ENCODE measurements at places on chromosomes 5 and 9. TPM values are rescaled to one million over a fixed set of nuclear protein-coding genes. Genes with fewer than 3 reads are reported as not detected.

DNA sequence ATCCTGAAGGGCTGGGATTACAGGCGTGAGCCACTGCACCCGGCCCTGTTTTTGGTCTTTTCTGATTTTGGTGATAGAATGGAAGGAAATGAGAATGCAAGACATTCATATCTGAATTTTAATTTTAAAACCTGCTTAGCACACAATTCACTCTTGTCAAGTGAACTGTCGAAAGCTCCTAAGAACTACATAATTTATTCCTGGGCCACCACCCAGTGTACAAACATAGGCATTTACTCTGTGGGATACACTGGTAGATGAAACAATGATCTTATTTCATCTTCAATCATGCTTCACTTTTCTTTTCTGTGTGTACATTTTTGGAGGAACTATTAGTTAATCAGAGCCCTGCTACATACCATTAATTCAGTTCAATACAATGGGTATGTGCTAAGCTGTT, 227.3 kb downstream of the EBF1 start:
- DNase-seq = no peak

GRCh38 chr5:79111387-79111959, at the start of gene BHMT:
Gene BHMT (plus strand): TSS chr5:79111809. CDS start chr5:79111886, 77 bp downstream.
- DNase-seq = no peak

DNA sequence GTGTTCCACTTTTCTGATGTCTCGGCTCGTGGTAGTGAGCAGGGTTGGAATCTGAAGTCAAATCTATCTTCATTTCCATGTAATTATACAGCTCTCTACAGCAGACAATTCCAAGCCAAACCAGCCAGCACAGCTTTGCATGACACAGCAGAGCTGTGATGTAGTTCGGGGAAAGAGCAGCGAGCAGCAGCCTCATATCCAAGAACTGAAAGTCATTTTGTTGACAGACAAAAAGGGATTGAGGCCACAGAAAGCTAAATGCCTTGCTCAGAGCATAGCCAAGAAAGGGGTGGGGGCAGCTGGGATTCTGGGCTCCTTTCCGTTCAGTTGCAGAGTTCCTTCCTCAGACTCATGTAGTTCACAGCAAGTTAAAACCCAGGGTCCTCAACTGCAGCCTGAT, 32.1 kb downstream of the LCP2 start:
- DNase-seq = no peak

DNA sequence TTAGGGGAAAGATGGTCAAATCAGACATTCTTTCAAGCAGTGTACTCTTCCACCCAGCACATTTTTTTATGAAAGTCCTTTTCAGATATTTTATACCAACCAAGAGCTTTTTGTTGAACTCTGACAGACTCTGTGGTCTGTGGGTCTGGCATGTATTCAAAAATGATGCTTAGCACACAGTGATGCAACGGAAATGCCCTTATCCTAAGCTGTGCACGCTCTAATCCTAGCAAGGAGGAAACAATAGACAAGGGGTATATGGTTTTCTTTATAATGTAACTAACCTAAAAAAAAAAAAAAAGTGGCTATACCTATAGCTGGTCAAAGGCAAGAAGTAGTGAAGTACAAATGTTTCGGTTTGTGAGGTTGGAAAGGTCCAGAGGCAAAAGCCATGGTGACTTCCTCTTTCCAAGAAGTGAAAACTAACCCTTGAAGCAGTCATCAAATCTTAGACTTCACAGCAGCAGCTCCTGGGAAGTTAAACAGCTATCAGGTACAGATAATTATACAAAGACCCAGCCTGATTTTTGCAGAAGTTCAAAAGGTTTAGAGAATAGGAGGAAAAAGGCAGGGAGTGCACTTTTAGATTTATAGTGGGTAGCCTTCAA, 82.5 kb downstream of the SEMA6A start:
- DNase-seq = no peak

The MLANA gene
- total RNA-seq = not detected

- DNase-seq = no peak
These were observed 34.8 kb downstream of the ATP6V0E1 start for GRCh38 chr5:173018358-173018757.

DNA sequence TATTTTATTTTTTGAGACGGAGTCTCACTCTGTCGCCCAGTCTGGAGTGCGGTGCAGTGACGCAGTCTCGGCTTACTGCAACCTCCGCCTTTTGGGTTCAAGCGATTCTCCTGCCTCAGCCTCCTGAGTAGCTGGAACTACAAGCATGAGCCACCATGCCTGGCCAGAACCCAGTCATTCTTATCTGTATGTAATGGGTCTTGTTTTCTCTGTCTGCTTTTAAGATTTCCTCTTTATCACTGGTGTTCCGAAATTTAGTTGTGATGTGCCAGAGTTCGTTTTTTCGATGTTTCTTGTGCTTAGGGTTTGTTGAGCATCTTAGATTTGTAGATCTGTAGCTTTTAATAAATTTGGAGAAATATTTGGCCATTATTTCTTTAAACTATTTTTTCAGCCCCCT, 19.2 kb downstream of the SLC25A25 start:
- DNase-seq = no peak

GRCh38 chr5:74034733-74035132, 408.7 kb downstream of the ARHGEF28 start:
- no peak for DNase-seq

- DNase-seq = no peak
These were observed 16.5 kb upstream of the PRSS3 start for GRCh38 chr9:33778700-33779351.

DNA sequence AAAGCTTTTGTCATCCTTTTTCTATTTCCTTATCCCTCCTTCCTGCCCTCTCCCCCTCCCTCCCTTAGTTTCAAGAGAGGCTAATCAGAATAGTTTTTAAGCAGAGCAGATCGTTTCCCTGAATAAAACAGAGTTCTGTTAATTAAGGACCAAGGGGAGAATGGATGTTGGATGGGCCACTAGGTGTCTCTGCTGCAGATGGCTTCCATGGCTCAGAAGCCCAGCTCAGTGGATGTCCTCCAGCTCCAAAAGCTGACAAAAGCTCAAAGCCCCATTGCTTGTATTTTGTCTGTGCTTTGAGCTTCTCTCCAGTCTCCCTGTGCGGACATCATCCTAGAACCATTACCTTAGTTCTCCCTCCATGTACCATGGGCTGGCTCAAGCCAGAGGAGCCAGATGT, 21.0 kb upstream of the NPR3 start:
- no peak for DNase-seq

The SPINK7 gene
- total RNA-seq = not detected

DNA sequence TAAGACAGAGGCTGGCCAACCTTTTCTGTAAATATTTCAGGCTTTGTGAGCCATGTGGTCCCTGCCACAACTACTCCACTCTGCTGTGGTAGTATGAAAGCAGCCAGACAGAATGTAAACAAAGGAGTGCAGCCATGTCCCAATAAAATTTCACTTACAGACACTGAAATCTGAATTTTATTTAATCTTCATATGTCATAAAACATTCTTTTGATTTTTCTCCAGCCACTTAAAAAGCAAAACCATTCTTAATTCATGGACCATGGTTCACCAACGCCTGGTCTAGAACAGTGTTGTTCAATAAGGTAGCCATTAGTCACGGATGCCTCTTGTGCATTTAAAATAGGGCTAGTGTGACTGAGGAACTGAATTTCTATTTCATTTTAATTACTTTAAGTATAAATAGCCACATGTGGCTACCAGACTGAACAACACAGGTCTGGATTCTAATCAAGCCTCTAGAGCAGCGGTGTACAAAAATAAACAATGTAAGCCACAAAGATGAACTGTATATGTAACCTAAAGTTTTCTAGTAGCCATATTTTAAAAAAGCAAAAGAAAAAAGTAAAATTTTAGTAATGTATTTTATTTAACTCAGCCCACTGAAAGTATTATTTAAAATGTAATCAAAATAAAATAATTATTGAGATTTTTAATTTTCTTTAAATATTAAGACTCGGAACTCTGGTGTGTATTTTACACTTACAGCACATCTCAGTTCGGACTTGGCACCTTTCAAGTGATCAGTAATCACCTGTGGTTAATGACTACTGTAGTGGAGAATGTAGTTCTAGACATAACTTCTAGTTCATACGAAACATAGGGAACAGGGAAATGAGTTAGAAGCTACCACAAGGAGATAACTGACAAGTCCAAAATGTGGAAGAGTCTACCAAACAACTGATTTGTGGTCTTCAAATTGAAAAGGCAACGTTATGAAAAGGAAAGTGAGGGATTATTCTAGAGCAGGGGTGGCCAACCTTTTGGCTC, 14.3 kb downstream of the GEMIN5 start:
- no peak for DNase-seq

GRCh38 chr5:43008363-43009153, 31.6 kb downstream of the ANXA2R start:
- DNase-seq = peak; percentile 89

GRCh38 chr5:74468421-74468820, 172.1 kb downstream of the ENC1 start:
- no peak for DNase-seq

- DNase-seq = no peak
These were observed 142.7 kb downstream of the KCNN2 start for GRCh38 chr5:114504560-114504959.

The DMRTA1 gene
- 1.7 TPM for total RNA-seq

The ANKRD31 gene
- 0.27 TPM for total RNA-seq

The PCDHA13 gene
- 0.97 TPM for total RNA-seq

DNA sequence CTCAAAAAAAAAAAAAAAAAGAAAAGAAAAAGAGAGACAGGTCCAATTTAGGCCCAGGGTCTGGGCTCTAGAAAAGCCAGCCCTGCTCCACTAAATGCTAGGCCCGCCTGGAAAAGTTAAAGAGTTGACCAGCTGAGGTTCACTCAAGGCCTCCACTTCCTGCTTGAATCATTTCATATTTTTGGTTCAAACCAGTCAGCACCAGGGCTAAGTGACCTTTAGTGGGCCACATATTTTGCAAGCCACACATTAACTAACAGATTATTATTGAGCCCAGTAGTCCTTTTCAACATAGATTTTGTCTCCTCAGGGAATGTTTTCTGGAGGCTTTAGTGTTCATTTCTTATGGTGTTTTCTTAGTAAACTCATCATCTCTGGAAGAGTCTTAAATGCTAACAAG, 156.6 kb downstream of the TLR4 start:
- DNase-seq = no peak

DNA sequence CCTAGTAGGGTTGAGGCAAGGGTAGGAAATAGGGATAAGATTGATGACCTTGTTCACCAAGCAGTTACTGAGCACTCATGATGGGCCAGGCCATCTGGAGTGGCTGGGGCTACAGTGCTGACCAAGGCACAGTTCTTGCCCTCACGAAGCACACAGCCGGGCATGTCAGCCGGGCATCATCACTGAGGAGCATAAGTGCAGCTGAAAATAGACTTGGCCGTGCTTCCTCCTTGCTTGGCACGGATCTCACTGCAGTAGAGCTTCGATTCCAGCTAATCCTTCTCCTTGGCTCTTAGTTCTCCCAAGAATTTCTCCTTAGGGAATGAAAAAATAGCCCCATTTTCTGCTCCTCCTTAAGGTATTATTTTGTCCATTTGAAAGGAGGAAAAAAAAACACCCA, 116.6 kb downstream of the NMUR2 start:
- no peak for DNase-seq

DNA sequence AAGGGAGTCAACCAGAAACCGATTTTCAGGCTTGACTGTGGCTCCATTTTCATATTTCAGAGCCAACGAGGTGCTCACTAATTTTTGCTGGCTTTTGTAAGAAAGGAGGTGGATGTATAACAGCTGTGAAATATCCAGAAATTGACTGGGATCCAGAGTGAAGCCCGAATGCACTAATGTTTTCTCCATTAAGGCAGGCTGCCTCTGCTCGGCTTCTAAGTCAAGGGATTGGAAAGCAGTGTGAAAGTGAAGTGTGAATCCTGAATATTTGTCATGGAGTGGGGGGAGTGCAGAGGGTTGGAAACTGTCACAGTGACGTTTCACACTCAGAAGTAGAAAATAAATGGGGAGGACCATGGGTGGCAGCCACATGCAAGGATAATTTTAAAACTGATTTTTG, 237.4 kb downstream of the GOLPH3 start:
- no peak for DNase-seq

All from lower lobe of right lung (tissue), 2 donors.